ENCODE measurements at places on chromosomes 4 and X.
A peak's percentile ranks its signal among the peaks of the same experiment; 100 is the strongest.

- no peak for DNase-seq
Observed at GRCh38 chr4:185304541-185304940, 91.2 kb downstream of the LRP2BP start.

- no peak for DNase-seq
Observed at GRCh38 chr4:89616382-89616781, 220.6 kb downstream of the SNCA start.

GRCh38 chr4:100391863-100392262, 126.0 kb downstream of the EMCN start:
- no peak for DNase-seq

- no peak for DNase-seq
Observed at GRCh38 chr4:118410138-118410537, 57.3 kb upstream of the PRSS12 start.

GRCh38 chr4:26321373-26322221, 783 bp downstream of the RBPJ start:
- DNase-seq, result peak; percentile 30

DNA sequence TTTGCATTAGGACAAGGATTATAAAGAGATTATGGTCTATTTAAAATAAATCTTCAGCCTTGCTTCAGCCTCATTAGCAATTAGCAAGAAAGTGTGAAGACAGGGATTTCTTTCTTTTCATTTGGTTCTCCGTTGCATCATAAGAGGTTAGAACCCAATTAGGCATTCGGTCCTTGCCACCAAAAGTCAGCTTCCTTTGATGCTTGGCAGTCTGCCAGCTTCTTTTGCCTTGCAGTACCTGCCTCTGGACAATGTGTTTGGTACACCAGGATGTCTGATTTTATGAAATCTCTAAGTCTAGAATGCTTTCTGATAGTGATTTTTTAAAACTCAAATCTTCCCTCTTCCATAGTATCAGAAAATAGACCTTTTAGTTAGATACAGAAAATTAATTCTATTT, 12.4 kb downstream of the SMIM20 start:
- DNase-seq, result no peak

GRCh38 chr4:66590488-66591215, 920.4 kb upstream of the EPHA5 start:
- DNase-seq, result no peak

DNA sequence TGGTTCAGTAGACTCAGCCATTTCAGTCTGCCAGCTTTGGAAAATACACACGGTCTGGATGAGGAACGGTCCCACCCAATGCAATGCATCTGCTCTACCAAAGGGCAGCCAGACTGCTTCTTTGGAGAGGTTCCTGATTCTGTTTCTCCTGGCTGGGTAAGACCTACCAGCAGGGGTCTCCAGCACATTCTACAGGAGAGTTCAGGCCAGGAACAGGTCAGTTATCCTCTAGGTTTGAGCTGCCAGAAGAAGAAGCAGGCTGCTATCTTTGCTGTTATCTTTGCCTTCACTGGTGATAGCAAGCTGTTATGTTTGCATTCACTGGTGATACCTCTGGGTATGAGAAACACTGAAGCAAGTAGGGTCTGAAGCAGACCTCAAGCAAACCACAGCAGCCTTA, 45.5 kb upstream of the PBDC1 start:
- DNase-seq, result no peak

DNA sequence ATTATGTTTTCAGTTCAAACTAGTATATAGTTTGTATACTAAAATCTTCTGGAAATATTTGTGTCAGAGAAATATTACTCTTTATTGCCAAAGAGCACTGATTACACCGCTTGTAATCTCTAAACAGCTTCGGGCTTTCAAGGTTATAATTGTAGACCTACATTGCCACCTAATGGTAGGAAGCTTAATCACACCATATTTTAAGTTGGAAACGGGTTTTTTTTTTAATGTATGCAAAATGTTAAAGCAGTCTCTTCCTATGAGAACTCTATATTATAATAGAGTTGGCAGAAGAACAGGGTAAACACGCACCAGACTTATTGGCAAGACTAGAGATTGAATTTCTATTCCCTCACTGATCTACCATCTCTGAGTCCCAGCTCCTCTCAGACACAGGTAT, 19.5 kb upstream of the NFXL1 start:
- DNase-seq, result no peak

DNA sequence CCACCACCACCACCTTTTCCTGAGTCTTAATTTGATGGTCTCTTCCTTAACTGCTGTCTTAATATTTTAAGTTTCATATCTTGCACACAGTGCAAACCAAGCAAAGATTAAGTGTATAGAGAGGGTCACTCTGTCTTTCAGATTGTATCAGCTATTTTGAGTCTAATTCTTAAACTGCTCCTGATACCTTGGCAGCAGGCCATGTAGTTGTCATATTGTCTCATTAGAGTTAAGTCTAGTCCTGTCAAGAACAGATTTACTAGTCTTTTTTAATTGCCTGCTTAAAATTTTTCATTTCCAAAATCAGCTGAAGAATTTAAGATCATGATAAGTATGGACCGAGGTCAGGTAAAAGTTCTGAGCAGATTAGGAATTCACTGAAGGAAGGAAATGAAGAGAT, 51.5 kb downstream of the FHIP1A start:
- no peak for DNase-seq

GRCh38 chr4:128060121-128060698, 902 bp upstream of the LARP1B start:
- DNase-seq, result no peak

GRCh38 chr4:79249881-79250503, 75.9 kb downstream of the NAA11 start:
- no peak for DNase-seq

- no peak for DNase-seq
Observed at GRCh38 chr4:978957-979701, 5.8 kb upstream of the DGKQ start.

GRCh38 chr4:10662937-10663336, 21.6 kb downstream of the CLNK start:
- DNase-seq, result no peak

DNA sequence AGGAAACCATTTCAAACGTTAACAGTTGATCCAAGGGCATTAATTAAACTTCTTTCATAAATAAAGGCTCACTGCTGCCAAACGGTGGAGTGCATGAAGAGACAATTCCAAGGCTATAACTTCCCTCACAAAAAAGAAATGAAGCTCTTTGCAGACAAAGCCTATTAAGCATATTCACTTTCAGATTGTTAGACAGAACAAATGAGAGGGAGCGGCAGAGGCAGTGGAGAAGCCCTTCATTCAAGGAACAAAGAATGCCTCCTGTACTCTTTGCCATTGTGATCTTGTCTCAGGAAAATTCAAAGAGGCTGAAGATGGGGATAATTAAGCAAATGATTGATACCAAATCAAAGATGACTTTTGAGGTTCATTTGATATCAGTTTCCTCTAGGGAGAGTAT, 370.5 kb upstream of the FAT1 start:
- DNase-seq, result no peak

DNA sequence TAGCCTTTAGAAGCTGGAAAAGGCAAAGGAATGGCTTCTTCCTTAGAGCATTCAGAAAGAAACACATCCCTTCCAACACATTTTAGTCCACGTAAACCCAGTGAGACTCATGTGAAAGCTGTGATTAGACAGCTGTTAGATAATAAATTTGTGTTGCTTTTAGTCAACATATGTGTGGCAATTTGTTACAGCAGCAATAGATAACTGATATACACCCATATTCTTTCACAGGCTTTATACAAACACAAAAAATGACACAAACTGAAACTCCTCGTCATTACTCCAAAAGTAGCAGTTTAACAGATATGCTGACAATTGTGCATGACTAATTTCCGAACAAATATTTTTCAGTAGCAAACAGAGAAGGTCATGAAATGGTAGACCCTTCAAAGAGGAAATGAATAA, 65.3 kb downstream of the ANTXR2 start:
- DNase-seq, result no peak

GRCh38 chr4:87910795-87911194, 64.7 kb upstream of the SPP1 start:
- no peak for DNase-seq

DNA sequence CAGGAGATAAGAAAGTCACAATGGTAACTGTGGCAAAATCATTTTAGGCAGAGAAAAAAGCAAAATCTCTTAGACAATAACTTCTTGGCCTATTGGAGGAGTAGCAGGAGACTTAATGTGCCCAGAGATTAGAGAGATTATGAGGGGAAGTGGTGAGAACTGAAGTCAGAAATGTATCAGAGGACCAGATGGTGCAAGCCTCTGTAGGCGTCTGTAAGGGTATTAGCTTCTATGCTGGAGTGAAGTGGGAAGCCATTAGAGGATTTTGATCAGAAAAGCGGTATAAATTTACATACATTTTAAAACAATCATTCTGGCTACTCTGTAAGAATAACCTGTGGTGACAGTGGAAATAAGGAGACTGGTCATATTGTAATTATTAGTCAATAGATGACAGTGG, 236.7 kb downstream of the FAT4 start:
- no peak for DNase-seq

GRCh38 chr4:138775890-138776289, 239.7 kb upstream of the NOCT start:
- DNase-seq, result no peak

DNA sequence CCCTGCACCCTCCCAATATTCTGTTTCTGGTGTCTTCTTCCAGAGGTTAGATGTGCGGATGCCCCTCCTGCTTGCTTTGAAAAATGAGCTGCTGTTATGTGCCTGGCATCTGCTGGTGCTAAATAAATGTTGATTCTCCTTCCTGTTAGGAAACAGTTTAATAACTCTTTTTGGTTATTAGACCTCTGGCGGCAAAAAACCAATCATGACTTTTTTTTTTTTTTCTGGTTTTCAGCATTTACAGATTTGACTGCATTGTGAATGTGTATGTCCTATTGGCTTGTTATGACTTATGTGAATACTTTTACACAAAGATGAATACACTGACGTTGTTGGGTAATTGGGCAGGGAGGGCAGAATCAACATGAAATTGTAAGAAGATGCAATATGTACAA, 13.6 kb upstream of the TMEM156 start:
- no peak for DNase-seq

DNA sequence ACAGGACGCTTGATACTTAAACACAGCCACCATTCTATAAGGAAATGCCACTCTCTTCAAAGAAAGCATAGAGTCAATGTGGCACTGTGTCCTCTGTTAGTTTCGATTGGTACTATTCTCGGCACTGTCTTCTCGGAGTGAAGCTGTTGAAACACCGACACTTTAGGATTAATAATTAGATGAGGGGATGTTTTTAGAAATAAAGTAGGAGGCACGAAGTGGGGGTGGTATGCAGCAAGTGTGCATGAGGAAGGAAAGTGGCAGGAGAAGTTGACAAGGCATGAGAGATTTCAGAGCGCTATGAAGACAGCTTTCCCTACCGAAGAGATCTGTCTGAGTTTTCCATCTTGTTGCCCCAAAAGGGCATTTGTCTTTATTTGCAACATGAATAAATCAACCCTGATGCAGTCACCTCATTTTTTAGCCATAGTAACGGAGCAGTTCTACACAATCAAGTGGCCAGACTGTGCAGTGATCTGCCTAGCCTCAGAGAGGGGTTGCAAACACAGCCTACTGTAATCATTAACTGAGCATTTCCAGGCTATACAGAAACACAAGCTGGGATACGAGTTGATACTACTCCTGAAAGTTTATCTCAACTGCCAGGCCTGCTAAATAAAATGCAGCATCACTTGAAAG, 8.3 kb downstream of the GPRIN3 start:
- peak; percentile 30 for DNase-seq

DNA sequence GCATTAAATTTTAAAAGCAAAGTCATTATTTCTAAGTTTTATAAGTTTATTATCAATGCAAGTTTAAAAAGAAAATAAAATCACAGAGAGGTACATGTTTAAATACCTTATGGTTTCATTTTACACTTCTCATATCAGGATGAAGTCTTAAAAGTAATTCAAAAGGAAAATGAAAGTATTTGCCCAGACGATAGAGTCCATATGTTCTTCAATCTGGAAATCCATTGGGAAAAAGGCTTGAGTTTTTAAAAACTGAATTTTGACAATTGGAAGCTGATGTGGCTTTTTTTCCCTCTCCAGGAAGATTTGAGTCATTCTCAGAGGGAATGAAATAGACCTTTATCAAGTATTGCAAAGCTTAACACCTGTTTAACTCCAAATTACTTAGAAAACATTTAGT, 37.1 kb downstream of the MAB21L2 start:
- DNase-seq, result no peak

DNA sequence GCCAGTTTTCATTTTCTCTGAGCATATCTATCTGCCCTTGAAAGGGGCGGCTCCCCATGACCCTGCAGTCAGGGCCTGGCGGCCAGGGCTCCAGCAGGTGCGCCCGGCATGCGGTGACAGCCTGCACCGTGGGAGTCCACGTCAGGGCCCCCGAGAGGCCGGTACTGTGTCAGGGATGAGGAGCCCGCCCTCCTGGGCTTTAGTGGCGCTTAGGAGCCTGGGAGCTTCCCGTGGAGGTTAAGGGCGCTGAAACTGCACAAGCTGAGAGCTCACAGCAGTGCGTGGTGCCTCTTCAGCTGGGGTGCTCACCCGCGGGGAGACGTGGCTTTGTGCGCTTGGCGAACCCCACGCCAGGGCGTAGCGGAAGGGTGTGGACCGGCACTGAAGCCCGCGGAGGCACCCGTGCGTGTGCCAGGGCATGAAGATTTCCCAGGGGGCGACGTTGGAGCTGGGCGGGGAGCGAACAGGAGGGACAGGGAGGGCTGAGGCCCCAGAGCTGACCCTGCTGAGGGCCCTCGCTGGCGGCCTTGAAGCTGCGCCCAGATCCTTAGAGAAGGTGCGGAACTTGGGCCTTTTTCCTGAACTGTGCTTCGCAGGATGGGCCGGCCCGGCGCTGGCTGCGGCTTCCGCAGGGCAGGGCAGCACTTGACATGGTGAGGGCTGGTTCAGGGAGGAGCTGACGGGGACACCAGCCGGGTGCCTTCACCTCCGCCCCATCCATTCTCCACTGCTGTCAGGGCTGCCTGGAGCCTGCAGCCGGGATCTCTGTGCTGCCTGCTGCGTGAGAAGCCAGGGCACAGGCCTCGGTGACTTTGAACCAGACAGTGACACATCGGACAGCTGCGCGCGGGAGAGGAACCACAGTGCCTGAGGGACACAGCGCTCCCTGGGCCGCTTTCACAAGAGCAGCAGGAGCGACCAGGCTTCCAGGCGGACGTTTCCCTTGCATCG, 32.9 kb downstream of the HTT-AS start:
- DNase-seq, result peak; percentile 30

GRCh38 chr4:135601351-135601750, 1399.8 kb upstream of the PABPC4L start:
- no peak for DNase-seq

DNA sequence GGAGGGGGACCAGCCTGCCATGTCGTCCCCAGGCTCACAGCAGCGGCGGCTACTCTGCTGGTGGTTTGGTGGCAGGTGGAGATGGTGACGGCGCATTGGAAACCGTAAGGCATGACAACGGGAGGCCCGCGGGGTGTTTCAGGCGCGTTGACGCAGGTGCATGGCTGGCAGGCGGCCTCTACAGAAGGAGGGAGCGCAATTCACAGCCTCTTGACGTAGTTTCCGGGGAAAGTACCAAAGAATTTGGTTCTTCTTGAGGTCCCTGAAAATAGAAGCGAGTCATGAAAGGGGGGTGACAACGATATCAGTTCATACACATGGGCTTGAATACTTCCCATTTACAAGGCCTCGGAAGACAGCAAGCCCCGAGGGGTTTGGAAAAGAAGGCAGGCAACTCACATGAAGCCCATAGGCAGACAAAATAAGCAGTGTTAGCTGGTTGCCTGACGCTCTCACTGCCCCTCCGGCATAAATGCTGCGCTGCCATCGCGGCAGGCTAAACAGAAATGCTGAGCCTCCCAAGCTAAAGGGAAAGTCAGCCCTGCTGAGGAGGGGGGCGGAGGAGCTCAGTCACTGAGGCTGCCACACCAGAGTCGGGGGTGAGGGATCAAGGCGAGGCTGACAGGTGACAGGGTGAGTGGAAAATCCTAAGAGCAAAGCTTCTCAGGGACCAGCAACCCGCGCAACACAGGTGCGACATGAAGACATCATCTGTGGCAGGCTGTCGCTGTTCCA, 52.3 kb upstream of the PDLIM3 start:
- peak; percentile 39 for DNase-seq
